ENCODE measurements at places on chromosomes 7 and 10.

GRCh38 chr10:69449841-69450240 lies 1.4 kb upstream of the TSPAN15 start:
- peak; percentile 79 for DNase-seq

GRCh38 chr7:139452958-139453672 lies 30.4 kb downstream of the KLRG2 start:
- DNase-seq: peak; percentile 8

GRCh38 chr7:94701555-94701973 lies 45.6 kb upstream of the SGCE start:
- DNase-seq: peak; percentile 46

GRCh38 chr7:132776048-132776620 lies 199.9 kb upstream of the PLXNA4 start:
- DNase-seq: no peak

DNA sequence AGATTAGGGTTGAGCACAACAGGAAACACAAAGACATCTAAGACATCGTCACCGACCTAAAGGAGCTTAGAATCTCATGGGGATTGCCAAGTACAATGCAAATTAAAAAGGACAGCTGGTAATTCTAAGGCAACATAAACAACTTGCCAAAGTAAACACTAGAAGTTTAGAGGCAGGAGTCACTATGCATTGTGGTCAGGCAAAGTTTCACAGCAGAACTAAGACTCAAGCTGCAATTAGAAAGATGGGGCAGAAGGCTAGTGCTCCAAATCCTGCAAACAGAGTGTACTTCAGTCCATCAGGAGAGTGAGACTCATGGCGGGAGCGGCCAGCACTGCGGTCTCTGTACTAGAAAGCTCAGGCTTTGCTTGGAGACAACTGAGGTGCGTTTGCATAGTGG lies 52.7 kb downstream of the HIPK2 start:
- DNase-seq: no peak

GRCh38 chr7:151741585-151741984 lies 135.3 kb downstream of the PRKAG2 start:
- no peak for DNase-seq

GRCh38 chr7:112160771-112161150 lies 45.4 kb downstream of the DOCK4 start:
- peak; percentile 28 for DNase-seq

- no peak for DNase-seq
These were observed 83.2 kb upstream of the ZNF479 start for GRCh38 chr7:57215423-57215822.

DNA sequence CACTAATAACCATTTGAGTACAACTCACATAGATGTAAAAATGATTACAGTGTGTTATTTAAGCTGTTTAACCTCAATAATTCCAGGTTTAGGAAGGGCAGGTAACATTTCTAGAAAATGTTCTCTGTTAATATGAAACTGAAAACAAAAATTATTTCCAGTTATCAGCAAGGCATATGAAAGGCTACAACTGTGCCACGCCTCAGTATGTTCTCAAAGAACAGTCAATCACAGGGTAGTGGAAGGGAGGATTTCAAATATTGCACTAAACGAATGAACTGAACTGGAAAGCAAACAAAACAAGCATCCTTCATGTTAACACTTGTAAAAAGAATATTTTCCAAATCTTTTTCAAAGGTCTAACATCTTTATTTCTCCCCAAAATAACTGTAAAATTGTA lies 31.3 kb downstream of the ARHGAP19 start:
- no peak for DNase-seq
